ENCODE measurements at places on chromosomes 13 and 19.

- no peak for DNase-seq
Measured at GRCh38 chr13:20738616-20739015, 35.1 kb downstream of the IL17D start.

- DNase-seq: no peak
Measured at GRCh38 chr13:113906571-113906970, 42.7 kb upstream of the GAS6 start.

GRCh38 chr13:109254274-109254673 lies 532.1 kb downstream of the IRS2 start:
- no peak for DNase-seq

GRCh38 chr13:37364007-37364406 lies 234.6 kb downstream of the POSTN start:
- no peak for DNase-seq

DNA sequence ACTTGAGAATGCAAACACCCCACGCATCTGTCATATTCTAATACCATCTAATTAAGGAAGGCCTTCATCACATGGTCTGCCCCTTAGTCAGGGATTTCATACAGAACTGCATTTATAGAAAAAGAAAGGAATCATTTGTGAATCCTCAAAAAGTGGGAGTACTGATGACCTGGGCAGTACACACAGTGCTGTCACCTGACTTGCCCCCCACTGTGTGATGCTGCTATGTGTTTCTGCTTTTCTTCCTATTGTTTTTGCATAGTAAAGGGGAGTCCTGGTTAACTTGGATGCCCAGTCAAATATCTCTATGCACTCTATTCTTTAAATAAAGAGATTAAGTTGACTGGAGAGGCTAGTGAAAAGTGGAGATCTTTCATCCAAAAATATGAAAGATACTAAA lies 1921.2 kb upstream of the PRR20A start:
- no peak for DNase-seq

- DNase-seq: no peak
Measured at GRCh38 chr13:85469320-85469719, 329.9 kb downstream of the SLITRK6 start.

DNA sequence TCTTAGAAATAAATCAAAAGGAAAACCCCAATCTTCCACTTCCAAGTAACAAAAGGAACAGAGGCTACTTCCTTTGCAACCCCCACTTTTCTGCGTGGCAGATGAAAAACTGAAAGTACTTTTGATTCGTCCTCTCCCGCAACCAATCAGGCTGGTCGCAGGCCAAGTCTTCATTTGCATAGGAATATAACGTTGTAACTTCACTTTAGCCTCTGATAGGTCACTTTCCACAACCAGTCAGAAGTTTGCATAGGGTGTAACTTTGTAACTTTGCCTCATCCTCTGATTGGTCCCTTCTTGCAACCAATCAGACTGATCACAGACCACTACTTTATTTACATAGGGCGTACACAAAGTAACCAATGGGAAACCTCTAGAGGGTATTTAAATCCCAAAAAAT lies 37.2 kb downstream of the TGDS start:
- no peak for DNase-seq

- DNase-seq: no peak
Measured at GRCh38 chr19:16921766-16922591, 33.2 kb downstream of the F2RL3 start.

DNA sequence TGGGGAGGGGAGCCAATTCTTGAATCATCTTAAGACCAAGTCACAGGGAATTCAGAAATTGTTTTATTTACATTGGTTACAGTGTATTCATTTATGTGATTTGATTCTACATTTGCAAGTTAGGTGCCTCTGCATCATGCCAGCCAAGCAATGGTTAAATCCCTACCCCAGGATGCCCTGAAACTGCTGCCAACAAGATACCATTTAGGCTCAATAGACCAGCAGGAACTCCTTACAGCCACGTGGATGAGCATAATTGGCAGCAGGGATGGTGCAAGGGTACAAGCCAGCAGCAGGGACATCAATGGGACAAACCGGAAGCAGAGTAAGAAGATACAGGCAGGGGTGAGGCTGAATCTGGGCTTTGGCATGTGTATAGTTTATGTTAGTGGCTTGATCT lies 72.4 kb upstream of the NBEA start:
- DNase-seq: no peak

DNA sequence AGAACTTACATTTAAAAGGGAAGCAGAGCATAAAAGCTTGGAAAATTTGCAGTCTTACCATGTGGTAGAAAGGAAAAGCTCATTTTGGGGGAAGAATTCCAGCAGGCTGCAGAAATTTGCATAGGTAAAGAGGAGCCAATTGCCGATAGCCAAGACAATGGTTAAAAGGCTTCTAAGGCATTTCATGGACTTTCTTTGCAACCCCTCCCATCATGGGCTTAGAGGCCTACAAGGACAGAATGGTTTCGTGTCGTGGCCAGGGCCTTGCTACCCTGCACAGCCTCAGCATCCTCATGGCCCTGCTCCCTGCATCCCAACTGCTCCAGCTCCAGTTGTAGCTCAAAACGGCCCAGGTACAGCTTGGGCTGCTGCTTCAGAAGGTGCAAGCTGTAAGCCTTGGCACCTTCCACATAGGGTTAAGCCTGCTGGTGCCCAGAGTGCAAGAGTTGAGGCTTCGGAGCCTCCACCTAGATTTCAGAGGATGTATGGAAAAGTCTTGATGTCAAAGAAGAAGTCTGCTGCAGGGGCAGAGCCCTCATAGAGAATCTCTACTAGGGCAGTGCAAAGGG lies 420.3 kb downstream of the PCDH17 start:
- DNase-seq: no peak

DNA sequence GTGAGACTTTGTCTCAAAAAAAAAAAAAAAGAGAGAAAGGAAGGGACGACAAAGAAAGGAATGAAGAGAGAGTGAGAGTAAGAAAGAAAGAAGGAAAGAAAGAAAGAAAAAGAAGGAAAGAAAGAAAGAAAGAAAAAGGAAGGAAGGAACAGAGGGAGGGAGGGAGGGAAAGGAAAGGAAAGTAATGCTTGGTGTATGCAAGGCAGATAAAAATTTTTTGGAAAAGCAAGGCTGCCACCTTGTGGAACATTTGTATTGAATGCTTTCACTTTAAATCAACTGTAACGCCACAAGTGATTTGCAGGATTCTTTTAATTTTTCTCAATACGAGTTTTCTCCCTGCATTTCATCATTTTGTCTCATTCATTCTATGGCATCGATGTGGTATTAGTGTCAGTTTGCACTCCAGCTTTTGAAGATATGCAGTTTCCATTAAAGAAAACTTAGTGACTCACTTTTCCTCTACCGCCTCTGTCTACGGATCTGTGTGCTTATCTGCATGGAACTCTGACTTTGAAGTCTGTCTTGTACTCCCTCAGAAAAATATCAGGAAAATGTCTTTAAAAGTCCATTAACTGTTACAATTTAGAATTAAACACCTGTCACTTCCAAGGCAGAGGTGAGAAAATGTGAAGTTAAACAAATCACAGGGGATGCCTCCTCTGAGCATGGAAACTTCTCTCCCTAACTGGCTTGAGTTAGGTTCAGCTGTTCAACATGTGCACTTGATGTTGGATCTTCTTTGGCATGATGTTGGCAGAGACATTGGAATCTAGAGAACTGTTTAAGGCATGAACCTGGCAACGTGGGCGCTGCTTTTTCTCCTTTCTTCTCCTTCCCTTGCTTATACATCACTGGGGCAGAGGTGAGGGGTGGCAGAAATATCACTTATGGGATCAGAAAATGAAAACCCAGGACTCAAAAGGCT lies 20.0 kb upstream of the ZDHHC20 start:
- no peak for DNase-seq

DNA sequence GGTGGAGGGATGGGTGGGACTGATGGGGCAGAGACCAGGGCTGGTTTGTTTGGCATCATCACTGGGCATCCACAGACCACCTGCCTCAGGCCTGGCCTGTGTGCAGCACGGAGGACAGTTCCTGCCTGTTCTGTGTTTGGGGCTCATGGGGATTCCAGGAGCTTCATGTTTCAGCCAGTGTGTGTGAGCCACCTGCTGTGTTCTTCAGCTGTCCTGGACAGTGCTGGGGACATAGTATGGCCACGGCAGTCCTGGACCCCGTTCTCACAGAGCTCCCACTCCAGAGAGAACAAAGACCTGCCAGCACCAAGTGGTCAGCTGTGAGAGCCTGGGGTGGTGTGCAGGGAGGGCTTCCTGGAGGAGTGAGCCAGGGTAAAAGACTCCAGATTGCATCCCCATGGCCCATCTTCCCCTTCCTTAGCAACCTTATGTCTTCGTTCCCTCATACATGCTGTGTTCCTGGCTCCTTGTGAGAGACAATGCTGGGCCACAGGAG lies 2.0 kb upstream of the CCDC97 start:
- no peak for DNase-seq

- DNase-seq: no peak
Measured at GRCh38 chr19:45400192-45400591, 4.7 kb downstream of the PPP1R13L start.

DNA sequence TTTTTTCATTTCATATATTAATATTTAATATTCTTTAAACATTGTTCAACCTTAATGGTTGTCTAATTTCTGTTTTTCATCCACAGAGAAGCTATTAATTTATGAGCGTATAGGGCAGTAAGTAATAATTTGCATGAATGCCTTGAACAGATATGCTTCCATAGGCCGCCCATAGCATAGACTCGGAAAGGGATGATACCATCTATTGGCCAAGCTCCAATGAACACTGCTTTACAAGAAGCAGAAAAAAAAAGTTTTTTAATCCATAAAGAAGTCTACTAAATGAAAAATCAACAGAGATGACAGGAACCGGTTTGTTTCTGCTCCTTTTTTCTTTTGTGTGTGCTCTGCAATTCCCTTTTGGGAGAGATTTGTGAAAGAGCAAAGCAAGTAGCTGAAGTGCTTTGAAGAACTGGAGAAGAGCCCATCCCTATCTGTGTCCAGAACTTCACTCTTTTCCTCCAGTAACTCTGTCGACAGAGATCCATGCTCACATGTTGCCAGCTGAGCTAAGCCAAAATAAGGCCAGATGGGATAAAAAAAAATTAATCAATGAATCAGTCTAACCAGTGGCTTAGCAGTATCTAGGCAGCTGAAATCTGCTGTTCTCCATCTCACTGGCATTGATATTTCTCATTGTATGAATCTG lies 215.9 kb upstream of the SOX21 start:
- DNase-seq: no peak

GRCh38 chr13:110015253-110015652 lies 228.9 kb upstream of the IRS2 start:
- no peak for DNase-seq

- no peak for DNase-seq
Measured at GRCh38 chr19:27815985-27816384, 1397.0 kb downstream of the UQCRFS1 start.

DNA sequence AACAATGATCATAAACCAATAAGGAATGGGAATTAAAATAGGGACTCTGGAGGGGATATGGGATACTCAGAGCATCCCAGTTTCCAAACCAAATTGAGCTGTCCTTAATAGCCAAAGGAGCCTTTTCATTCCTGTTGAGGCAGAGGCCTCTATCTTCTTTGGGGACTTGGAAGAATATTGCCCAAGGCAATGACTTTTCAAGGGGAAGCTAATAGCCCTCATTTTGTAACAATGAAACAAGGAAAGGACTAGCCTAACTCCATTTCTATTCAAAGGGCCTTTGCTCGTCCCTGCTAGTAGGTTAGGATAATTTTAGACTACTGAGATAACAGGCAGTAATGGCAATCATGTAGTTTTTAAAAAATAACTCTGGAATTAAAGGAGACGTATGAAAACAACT lies 789.8 kb upstream of the SLITRK5 start:
- no peak for DNase-seq
